ENCODE measurements at places on chromosomes 5 and 9. TPM values are rescaled to one million over a fixed set of nuclear protein-coding genes. Genes with fewer than 3 reads are reported as not detected.

Gene ANKRD18B
- total RNA-seq = 3.9 TPM

Gene MLANA
- total RNA-seq = not detected

Gene TBC1D2
- total RNA-seq = 5.7 TPM

Gene FGF10
- total RNA-seq = not detected

Gene TMEM252
- total RNA-seq = not detected

Gene PDE8B
- not detected for total RNA-seq

Gene OLFML2A
- 0.04 TPM for total RNA-seq

Gene GNA14
- 3.2 TPM for total RNA-seq

Gene ZNF454
- 0.40 TPM for total RNA-seq

Gene BTNL8
- total RNA-seq = not detected

Gene DNAH5
- 0.49 TPM for total RNA-seq

Gene DDX4
- not detected for total RNA-seq

Gene CDH6
- 0.11 TPM for total RNA-seq

Gene SLC6A7
- not detected for total RNA-seq
